Stimulated activated naive CD4-positive, alpha-beta T cell treated with Interleukin-2 at 50 U/mL for 16 hours (primary cell): ENCODE measurements at places on chromosomes 3 and 15.

GRCh38 chr3:138725116-138725515 lies 109.6 kb downstream of the PIK3CB start:
- no peak for DNase-seq

GRCh38 chr15:40918146-40918798 lies 10.9 kb upstream of the DLL4 start:
- DNase-seq, result no peak

DNA sequence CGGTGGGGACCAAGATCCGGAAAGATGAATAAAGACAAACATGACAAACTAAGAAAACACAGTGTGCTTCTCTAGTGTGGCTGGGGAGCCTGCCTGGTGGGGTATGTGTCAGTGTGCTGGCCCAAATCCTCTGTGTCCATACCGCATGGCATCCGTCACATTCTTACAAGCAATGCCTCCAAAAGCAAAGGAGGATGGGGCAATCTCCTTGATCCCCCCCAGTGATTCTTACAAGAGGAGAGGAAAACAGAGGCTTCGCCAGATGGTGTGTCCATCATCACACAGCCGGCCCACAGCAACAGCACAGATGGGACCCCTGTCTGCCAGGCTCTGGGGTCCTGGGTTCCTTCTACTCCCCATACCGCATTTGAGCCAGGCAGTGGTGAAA lies 558 bp upstream of the IL17RC start:
- DNase-seq, result no peak

GRCh38 chr3:63972196-63972595 lies 51.1 kb downstream of the PSMD6 start:
- DNase-seq, result no peak

DNA sequence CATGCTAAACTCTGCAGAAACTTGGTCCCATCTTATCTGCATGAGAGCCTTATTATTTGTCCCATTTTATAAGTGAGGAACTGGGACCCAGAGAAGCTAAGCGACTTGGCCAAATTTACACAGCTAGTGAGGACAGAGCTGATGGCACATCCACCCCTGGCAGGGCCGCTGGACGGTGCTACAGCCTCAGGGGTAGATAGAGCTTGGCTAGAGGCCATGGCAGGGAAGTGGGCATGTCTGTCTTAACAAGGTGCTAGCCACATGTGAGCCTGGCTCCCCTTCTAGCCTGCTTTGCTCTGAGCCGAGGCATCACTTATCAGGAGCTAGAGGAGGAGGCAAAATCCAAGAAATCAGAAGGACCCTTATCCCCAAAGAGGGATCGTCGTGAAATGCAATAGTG lies 36.7 kb upstream of the SYNM start:
- no peak for DNase-seq

DNA sequence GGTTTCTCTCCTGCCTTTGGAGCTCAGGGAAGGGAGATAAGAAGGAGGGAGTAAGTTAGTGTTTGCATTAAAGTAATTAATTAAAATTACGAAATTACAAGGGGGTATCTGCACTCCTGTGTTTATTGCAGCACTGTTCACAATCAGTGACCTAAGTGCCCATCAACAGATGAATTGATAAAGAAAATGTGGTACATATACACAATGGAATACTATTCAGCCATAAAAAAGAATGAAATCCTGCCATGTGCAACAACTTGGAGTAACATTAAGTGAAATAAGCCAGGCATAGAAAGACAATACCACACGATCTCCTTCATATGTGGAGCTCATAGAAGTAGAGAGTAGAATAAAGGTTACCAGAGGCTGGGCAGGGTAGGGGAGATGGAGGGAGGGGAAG lies 202.0 kb downstream of the SHQ1 start:
- no peak for DNase-seq

DNA sequence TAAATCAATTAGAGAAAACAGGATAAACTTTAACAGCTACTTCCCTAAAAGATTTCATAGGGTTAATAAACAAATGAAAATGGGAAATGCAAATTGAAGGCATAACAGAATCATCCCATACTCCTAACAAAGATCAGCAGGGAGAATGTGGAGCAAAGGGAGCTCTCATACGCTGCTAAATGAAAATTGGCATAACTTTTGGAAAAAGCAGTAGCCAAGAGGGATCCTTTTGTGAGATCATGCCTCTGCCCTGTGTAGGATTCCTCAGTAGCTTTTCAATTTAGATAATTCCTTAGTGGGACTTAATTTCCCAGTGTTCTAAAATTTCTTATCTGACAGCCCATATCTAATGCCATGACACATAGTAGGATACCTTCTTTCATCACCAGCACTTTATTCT lies 18.2 kb downstream of the NIPA2 start:
- no peak for DNase-seq

DNA sequence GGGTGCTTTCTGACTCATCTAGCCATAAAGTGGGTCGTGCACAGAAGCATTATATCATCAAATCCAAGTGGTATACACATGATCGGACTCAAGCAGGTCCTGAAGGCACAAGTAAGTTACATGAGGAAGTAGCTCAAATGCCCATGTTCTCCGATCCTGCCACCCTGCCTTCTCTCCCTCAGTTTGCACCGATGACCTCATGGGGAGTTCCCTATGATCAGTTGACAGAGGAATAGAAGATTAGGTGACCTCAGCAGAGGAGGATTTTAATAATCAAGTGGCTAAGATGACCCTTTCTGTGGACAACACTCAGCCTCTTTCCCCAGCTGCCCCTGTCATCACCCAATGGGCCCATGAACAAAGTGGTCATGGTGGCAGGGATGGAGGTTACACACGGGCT lies 149.5 kb downstream of the TBC1D5 start:
- no peak for DNase-seq
